ENCODE measurements at places on chromosomes 3 and 15. TPM values are rescaled to one million over a fixed set of nuclear protein-coding genes. Genes with fewer than 3 reads are reported as not detected.

DNA sequence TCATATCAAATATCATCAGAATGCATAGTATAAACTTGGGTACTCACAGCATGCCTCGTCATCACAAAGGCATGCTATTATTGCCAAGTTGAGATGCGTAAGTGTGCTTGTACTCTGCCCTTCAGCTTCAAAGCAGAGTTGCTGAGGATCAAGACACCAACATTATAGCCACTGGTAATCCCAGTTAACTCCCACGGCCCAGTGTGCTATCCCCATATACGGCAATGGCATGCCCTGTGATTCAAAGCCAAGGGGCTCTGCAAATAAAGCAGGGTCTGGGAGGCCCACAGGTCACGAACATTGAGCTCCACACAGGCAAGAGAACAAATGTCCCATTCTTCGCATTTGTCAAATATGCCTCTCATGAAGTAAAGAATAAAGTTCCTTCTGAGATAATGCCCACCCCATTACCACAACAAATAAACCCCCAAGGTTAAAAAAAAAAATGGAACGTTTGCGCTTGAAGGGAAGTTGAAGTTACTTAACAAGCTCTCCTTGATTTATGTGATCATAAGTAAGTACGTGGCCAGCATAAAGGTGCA lies 298.1 kb upstream of the NECTIN3 start:
- peak; percentile 57 for DNase-seq

GRCh38 chr3:122183521-122183892 lies at the start of gene CASR:
Gene CASR (plus strand): TSS chr3:122183668. CDS start chr3:122254190, 70,522 bp downstream.
- DNase-seq = no peak

PIK3CA gene
- 18.9 TPM for total RNA-seq

DNA sequence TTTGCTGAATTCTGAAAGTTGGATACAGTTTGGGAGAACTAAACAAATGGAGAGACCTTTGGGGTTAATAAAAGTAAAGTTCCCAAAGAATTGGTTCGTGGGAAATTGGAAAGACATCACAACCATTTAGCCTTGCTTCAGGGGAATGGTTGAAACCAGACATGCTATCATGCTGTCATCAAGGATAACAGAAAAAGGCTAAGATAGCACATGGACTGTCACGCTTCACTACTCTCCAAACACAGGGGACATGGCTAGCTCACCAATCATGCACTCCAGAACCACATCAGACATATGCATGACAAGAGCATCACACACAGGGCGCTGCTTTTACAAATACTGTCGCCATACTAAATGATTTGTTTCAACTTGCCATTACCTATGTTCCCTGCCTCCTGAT lies 671.7 kb upstream of the ROBO1 start:
- DNase-seq = no peak

TFG gene
- 126 TPM for total RNA-seq

GRCh38 chr3:6526321-6526720 lies 334.6 kb upstream of the GRM7 start:
- DNase-seq = no peak

- no peak for DNase-seq
Observed at GRCh38 chr3:67828486-67829010, 174.1 kb upstream of the SUCLG2 start.

KCNH8 gene
- not detected for total RNA-seq

LZTFL1 gene
- 20.3 TPM for total RNA-seq

DNA sequence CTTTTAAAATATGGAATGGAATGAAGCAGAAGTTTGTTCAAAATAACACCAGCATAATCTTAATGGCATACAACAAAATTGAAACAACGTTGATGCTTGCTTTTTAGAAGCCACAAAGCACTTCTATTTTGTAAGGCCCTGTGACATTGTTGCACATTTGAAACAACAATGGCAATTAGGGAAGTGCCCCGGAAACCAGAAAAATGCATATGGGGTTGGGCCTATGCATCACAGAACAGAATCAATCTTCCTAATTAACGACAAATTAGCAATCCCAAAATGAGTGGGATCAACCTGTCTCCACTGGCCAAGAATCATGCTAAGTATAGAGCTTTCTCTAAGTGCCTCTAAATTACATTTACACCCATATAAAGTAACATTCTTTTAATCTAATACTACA lies 168.9 kb downstream of the MEIS2 start:
- no peak for DNase-seq

IGSF10 gene
- 0.31 TPM for total RNA-seq
